ENCODE measurements at places on chromosomes 7 and 10.
A peak's percentile ranks its signal among the peaks of the same experiment; 100 is the strongest.

DNA sequence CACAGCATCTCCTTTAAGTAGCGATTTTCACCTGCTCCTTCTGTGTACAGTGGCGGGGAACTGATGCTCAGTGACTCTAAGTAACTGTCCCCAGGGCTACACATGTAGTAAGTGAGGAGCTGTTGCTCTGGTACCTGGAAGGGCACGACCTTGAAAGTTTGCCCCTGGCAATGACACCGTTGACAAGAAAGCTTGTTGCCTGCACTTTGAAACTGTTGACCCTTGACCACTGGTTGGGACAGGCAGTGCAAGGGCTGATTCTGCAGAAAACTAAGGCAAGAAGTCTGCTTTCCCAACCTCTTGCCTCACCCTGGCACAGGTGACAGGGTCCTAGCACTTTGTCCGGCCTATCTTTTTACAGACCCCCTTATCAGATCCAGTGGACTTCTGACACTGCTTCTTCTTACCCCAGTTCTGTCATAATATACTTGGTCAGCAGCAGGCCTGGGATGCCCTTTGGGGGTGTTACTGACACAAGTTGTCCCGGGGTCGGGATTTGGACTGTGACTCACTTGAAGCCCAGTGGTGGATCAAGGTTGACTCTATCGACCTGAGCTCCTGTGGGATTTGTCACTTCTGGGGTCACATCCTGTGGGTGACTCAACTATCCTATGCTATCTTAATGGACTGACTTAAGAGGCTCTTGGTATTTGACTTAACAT lies 5.8 kb downstream of the ACSL5 start:
- DNase-seq: no peak

GRCh38 chr10:76729346-76729745 lies 908.3 kb downstream of the KCNMA1 start:
- no peak for DNase-seq

GRCh38 chr7:43201912-43202311 lies 89.5 kb downstream of the HECW1 start:
- DNase-seq: no peak

DNA sequence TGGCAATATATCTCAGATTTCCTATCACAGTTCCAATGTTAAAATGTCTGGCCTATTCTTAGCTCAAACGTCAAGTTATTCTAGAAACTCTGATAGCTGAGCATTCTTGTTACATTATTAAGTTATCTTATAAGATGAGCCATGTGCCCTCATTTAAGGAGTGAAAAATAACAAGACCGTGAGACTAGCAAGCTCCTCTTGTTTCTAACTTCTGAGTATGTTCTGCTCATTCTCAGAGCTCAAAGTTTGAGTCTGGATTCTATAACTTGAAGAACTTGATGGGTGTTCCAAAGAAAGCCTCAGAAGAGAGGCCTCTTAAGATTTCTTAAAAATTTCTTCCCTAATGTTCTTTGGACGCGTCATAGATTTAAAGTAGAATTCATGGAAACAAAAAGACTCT lies 215.2 kb downstream of the HTR7 start:
- DNase-seq: no peak

DNA sequence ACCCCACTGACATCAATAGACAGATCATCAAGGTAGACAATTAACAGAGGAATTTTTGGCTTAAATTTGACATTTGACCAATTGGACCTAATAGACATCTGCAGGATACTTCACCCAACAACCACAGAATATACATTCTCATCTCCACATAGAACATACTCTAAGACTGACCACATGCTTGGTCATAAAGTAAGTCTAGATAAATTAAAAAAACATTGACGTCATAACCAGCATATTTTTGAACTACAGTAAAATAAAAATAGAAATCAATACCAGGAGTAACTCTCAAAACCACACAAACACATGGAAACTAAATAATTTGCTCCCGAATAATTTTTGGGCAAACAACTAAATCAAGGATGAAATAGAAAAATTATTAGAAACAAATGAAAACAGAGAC lies 205.7 kb downstream of the REEP3 start:
- no peak for DNase-seq

DNA sequence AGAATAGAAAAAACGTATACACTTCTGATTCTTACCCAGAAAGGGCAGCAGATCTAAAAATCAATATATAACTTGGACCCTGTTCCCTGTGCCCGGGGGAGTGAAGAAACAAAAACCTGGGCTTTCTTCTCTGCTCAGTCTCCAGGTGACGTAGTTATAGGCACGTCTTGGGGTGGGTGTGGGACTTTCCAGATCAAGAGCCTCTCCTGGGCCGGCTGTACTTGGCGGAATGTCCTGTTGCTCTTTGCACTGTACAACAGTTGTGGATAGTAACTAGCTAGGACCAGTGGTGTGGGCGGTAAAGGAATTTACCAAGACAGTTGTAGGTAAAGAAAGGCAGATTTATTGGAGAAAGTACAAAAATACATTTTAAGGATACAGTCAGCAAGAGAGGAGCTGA lies 40.4 kb upstream of the STEAP4 start:
- no peak for DNase-seq

GRCh38 chr7:139249179-139249810 lies 18.3 kb downstream of the UBN2 start:
- no peak for DNase-seq

GRCh38 chr7:25579778-25580075 lies 351.4 kb upstream of the NPVF start:
- DNase-seq: no peak

GRCh38 chr10:116620423-116621400 lies at the start of gene PNLIPRP2:
PNLIPRP2 (plus strand) TSS chr10:116620953.
- no peak for DNase-seq

GRCh38 chr7:115971506-115971905 lies 59.1 kb downstream of the TFEC start:
- DNase-seq: no peak

GRCh38 chr10:88565072-88565471 lies 18.0 kb downstream of the RNLS start:
- DNase-seq: no peak

- no peak for DNase-seq
Measured at GRCh38 chr7:1555046-1555812, 776 bp downstream of the TMEM184A start.

DNA sequence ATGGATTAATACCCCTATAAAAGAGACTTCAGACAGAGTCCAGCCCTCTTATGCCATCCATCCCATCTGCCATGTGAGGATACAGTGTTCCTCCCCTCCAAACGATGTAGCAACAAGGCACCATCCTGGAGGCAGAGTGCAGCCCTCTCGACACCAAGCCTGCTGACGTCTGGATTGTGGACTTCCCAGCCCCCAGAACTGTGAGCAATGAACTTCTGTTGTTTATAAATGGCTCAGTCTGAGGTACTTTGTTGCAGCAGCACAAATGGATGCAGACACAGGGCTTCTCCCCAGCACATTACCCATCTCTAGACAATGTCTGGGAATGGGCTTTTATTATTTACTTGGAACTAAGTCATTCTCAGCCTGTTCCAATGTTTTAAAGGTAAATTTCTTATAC lies 195.6 kb downstream of the WDR37 start:
- no peak for DNase-seq

DNA sequence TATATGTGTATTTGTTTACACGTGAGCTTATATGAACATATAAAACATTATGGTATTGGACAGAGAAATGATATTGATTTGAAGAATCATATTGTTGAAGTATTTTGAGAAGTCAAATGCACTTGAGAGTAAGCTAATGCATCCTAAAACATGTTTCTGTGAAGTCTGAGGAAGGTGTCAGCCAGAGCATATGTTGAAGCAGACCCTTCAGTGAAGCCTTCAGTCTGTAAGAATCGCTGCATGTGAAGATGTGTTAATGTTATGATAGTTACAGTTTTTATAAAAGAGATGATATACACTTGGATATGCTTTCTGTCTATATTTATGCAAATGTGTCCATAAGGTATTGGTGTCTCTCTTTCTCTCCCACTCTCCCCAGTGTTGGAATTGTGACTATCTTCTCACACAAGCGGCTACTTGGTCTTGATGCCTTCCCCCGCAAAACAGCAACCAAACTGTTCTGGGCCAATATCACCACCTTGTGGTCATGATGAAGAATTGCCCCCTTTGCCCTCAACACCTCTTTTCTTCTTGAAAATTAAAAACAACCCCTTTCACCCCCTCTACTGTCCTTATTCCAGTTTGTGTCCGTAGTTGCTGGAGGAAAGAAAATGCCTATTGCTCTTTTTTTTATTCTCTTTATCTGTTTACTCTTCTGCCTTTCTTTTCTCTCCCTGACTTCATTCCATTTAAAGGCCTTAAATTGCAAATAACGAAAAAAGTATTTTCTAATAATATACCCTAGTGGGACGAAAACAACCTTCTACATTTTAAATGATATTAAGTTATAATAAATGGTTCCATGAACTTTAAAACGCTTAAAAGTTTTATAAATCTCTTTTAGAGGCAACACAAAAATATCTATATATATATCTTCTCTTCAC lies 64.9 kb downstream of the IKZF1 start:
- DNase-seq: peak; percentile 51

DNA sequence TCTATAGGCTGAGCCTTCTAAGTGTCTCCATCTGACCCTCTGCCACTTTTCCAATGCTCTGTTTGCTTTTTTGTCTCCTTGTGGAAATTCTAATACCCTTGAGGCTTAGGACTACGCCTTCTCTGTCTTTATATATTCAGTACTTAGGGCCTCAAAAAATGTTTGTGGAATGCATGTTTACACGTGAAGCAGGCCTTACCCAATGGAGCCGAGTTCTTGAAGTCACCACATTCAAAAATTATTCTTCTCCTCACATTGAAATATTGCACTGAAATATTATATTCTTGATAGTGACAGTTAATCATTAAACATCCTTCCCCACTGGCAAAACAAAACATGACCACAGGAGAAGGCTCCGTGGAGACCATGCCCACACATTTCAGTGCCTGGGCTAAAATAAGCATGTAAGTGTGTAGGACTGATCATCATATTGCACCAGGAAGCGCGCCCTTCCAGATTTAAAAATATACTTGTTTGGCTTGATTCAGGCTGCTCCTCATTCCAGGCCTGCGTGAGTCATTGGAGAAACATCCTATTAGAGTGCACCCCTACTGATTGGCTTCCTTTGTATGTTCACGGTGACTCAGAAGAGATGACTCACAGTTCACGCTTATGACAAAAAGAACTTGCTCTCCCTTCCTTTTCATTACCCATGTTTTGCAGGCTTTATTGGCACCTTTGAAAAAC lies 307.4 kb upstream of the AOAH start:
- DNase-seq: no peak

Measured in GM12878 (cell line).